ENCODE measurements at places on chromosomes 1 and 21.

- DNase-seq = no peak
Measured at GRCh38 chr1:243234978-243235647, 20.0 kb downstream of the CEP170 start.

DNA sequence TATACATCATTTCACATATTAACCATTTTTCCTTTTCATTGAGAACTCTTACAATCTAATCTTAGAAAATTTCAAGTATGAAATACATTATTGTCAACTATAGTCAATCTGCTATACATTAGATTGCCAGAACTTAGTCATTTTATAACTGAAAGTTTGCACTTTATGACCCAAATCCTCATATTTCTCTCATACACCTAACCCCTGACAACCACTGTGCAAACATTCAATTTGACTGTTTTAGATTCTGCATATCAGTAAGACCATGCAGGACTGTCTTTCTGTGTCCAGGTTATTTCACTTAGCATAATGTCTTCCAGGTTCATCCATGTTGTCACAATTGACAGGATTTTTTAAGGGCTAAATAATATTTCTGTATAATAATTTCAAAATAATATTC is 1299.0 kb upstream of the B3GALT2 start:
- no peak for DNase-seq

- no peak for DNase-seq
Measured at GRCh38 chr1:207035877-207036551, 3.5 kb upstream of the C1orf116 start.

GRCh38 chr1:214840356-214840755 is 237.4 kb downstream of the CENPF start:
- DNase-seq = no peak

- DNase-seq = no peak
Measured at GRCh38 chr1:159790237-159790917, 9.6 kb downstream of the DUSP23 start.

- no peak for DNase-seq
Measured at GRCh38 chr1:181113059-181113641, 24.6 kb downstream of the IER5 start.

DNA sequence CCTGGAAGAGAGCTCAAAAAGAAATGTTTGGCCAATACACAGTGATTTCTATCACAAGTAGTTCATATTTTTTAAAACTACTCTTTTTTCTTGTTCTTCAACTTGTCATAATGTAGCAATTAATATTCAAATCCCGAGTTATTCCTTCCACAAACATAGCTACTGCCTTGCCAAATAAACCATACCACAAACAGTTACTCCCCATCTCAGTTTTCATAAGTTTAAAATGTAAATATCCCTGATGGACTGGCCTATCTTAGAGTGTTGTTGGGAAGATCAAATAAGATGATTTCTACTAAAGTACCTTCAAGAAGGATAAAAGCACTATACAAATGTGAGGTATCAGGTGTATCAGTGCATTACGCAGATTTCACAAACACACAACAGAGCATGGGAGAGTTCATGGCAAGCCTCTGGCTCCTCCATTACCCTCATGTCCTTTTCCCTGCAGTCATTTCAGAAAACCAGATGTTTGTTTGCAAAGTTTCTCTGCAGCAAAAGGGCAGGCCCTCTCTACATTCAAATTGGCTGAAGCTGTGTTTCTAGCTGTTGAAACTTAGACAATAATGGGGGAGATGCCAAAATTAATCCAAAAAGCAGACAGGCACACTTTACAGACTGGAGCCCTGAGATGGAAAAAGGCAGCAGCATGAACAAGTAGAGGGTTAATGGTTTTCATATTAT is 16.1 kb downstream of the WLS start:
- no peak for DNase-seq

GRCh38 chr21:35976929-35977328 is 83.4 kb downstream of the SETD4 start:
- no peak for DNase-seq
